ENCODE measurements at places on chromosomes 12 and 14.

DNA sequence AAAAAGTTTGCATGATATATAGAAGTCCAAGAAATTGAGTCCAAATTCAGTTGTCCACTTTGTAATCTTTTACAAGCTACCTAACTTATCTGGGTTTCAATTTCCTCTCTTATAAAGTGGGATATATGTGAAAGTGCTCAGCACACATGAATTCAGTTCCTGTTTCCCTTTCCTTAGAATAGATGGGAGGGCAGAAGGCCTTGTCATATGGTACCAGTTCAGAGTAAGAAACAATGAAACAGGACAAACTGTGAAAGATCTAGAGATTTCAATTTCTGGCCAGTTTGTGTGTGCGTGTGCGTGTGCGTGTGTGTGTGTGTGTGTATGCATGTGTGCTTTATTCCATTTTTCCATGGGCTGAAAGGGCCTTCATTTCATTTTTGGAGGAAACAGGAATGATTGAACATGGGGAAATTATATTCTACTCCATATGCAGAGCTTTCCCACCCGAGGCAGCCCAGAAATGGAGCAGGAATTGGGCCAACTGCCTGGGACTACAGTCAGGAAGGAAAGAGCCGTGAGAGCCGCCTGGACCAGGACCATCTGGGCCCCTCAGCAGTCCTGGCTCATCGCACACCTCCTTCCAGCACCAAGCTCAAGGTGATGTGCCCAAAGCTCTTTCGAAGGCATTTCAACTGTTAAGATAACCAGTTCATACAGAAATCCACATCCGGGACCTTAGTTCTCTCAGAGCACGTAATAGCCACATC is 183.2 kb downstream of the EPS8 start:
- no peak for DNase-seq

DNA sequence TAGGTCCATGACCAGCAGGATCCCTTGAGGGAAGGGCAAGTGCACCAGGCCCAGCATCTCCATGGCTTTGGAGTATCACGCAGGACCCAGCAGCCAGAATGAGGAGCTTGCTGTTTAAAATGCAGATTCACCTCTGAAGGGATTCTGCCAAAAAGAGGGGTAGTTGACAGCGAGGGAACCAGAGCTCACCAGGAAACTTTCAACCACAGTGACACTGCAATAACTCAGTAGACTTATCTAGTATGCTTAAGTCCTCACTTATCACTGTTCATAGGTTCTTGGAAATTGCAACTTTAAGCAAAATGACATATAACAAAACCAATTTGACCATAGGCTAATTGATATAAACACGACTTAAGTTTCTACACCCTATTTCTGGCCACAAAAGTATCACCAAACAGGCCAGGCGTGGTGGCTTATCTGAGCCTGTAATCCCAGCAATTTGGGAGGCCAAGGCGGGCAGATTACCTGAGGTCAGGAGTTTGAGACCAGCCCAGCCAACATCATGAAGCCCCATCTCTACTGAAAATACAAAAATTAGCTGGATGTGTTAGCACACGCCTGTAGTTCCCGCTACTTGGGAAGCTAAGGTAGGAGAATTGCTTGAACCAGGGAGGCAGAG is 21.4 kb upstream of the CKAP4 start:
- DNase-seq, result peak; percentile 39

- no peak for DNase-seq
Measured at GRCh38 chr14:61868846-61869245, 106.6 kb downstream of the SNAPC1 start.

- DNase-seq, result no peak
Measured at GRCh38 chr12:63070709-63071108, 80.3 kb downstream of the AVPR1A start.

DNA sequence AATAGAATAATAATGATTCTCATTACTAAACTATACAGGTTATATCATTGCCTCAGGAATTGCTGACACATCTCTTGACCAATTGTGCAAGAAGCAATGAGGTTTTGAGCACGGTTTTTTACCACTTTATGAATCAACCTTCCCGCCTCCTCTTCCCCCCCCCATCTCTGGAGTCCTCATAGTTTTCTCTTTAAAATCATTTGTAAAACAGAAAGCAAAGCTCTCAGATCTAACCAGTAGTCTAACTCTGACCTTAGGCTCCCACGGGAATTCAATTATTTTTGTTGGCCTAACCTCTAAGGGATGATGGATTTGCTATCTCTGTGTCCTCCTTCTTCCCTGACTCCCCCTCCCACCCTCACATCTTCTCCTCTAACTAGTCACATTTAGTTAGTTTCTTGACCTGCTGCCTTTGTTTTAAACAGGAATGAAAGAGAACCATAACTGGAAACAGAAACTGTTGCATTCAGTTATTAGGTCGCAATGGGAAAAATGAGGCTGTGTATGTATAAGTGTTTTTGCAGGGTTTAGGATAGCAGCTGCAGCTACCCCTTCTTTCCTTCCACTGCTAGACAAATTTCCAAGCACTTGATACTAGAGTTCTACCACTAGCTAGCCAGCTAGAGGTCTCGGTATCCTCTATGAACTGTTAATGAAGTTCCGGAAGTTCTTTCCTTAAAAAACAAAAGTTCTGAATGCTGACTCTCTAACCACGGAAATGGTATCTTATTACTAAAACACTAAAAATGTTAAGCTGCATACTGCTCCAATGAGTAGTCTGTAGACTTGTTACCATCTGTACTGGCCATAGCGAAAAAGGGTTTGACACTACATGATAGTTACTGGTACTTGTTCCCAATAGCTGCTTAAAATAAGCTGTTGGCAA is 65.4 kb downstream of the TAOK3 start:
- no peak for DNase-seq

DNA sequence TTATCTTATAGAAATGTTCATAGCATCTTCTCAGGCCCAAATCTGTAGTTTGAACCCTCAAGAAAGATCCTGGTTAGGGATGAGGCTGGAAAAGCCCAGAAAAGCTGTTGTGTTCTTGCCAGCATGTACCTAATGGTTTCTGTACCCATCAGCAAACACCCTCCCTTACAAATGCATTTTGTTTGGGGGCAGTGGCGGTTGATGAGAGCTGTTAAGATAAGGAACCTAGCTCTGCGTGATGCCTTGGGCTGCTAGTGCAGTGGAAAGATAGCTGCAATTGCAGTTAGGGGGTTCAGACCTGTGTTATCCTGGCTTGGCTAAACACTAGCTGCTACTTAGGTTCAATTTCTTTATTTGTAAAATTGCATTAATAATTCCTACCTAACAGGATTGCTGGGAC is 3.6 kb downstream of the TPH2 start:
- peak; percentile 81 for DNase-seq

GRCh38 chr14:93115821-93116675 is at the start of gene ITPK1:
Gene ITPK1, minus strand, starts transcription at chr14:93115925. Its CDS starts 762 bp downstream, at chr14:93115163.
- peak; percentile 84 for DNase-seq

- no peak for DNase-seq
Measured at GRCh38 chr12:82663893-82664292, 22.8 kb upstream of the TMTC2 start.

- peak; percentile 52 for DNase-seq
Measured at GRCh38 chr12:113244047-113244460, 22.8 kb downstream of the TPCN1 start.

- DNase-seq, result no peak
Measured at GRCh38 chr12:75959060-75959459, 72.5 kb downstream of the PHLDA1 start.

GRCh38 chr12:46208370-46208769 is 60.5 kb downstream of the SLC38A1 start:
- DNase-seq, result no peak

- DNase-seq, result no peak
Measured at GRCh38 chr12:125029761-125030358, 35.4 kb upstream of the AACS start.

- DNase-seq, result peak; percentile 96
Measured at GRCh38 chr12:131454418-131455217, 256.3 kb upstream of the SFSWAP start.

DNA sequence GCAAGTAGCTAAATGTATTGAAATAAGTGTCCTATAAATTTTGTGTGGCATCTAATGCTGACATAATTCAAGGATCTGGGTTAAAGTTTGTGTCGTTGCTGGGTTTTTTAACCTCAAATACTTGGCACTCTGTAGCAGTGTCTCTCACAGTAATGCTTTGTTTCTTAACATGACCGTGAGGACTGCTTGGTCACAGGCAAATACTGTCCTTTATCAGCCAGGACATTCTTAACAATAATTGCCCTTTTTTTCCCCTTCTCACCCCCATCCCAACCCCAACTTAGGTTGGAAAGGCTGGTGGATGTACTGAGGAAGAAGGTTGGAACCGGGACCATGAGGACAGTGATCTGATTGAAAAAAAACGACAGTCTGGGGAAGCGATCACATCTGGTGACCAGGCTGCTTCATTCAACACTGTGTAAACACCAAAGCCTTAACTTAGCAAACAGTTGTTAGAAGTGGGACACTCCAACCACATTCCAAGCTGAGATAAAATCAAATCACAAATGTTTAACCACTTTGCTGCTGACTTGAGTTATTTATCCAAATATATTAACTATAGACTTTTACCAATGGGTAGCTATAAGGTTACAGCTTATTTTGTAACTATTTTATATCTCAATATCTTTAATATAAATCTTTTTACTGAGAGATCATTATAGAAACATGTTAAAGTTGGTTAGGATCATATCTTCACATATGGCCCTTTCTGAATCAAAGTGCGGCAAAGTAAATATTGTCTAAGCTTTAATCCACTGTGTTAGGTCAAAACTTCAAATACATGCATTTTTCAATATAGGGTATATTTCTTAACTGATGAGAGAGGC is 48.2 kb downstream of the FOXA1 start:
- peak; percentile 46 for DNase-seq

- DNase-seq, result no peak
Measured at GRCh38 chr12:127519779-127520178, 747.2 kb upstream of the TMEM132C start.
